ENCODE measurements at places on chromosomes 13 and 19. TPM values are rescaled to one million over a fixed set of nuclear protein-coding genes. Genes with fewer than 3 reads are reported as not detected.

The LGALS7B gene
- not detected for total RNA-seq

The IFNL1 gene
- total RNA-seq, result not detected

The NFIC gene
- 4.1 TPM for total RNA-seq

The ZNF177 gene
- 8.0 TPM for total RNA-seq

The TNFSF13B gene
- total RNA-seq, result 0.32 TPM

The LPAR6 gene
- total RNA-seq, result 23.8 TPM

The POP4 gene
- 63.9 TPM for total RNA-seq

- no peak for DNase-seq
Measured at GRCh38 chr19:49503582-49503962, 7.3 kb downstream of the RPS11 start.

DNA sequence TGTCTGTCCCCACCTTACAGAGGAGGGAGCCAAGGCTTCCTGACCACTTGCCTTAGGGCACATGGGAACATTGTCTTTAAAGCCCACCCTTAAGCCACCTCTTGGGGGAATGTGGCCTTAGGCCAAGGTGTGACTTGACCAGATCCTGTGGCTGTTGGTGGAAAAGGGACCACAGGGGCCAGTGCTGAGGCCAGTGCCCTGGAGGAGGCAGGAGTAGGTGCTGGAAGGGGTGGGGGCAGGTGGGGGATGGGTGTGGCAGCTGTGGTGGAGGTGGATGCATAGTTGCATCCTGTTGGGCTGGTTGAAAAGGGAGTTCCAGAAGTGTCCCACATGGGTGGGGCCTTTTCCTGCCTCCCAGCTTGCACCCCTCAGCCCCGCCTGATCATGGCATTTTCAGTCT, 44.8 kb downstream of the DNM2 start:
- DNase-seq, result no peak

DNA sequence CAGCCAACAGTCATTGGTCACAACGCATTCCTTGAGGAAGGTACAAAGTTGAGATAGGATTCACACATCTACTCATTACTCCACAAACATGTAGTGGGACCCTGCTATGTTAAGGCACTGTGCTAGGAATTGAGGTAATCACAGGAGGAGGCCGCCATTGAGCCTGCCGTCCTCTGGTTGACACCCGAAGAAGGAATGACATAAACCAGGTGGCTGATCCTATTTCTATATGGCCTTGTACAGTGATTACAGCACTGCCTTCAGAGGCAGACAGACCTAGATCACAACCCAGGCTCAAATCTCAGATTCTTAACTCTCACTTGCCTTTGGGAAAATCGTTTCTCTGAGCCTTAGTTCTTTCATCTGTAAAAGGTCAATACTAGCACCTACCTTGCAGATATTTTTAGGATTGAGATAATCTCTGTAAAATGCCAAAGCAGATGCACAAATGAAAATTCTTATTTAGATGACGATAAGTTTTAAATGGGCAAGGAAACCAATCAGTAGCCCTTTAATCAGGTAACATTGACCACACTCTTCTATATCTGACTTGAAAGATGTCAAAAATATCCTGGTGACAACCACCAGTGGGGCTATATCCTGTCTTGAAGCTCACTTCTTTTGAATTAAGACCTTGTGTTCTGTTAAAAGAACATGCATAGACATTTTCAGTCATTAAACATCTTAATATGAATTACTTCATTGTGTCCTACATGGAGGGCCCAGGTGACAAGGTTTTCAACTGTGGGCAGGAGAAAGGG, 251.6 kb downstream of the KCTD12 start:
- no peak for DNase-seq

DNA sequence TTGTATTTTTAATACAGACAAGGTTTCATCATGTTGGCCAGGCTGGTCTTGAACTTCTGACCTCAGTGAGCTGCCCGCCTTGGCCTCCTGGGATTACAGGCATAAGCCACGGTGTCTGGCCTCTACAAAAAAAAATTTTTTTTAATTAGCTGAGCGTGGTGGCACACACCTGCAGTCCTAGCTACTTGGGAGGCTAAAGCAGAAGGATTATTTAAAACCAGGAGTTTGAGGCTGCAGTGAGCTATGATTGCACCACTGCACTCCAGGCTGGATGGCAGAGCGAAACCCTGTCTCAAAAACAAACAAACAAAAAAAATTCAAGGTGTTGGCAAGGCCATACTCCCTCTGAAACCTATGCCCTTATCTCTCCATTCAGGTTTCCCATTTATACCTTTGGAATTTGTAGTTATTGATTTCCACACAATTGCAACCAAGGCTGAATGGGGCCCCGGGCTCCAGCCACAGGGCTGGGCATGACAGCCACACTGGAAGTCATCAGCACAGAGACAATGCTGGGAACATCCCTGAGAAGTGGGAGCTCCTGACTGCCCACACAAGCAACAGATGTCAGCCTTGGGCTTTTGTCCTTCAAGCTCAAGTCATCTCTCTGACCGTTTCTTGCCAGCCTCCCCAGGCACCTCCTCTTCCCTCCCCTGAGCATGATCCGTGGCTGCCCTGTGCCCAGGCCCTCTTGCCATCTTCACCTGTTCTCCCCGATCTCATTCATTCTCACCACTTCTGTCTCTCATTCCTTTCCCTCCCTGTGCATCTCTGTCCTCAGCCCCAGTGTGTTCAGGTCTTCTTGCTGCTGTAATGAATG, 27.2 kb upstream of the CALM3 start:
- DNase-seq, result no peak

- DNase-seq, result no peak
Measured at GRCh38 chr19:33673996-33674625, 52.4 kb downstream of the CHST8 start.

DNA sequence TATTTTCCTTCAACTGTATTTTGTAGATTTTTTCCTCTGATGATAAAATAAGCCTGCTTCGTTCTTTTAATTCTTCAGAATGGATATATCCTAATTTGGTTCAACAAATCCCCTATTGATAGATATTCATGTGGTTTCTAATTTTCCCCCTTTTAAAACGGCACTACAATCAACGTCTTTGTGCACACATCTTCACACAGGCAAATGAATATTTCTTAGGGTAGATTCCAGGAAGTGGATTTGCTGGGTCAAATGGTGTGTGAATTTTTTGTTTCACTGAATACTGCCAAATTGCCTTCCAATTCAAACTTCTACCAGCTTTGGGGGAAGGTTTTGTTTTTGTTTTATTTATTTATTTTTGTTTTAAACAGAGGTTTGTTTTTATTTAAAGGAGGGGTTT, 287.2 kb downstream of the FOXO1 start:
- DNase-seq, result no peak

DNA sequence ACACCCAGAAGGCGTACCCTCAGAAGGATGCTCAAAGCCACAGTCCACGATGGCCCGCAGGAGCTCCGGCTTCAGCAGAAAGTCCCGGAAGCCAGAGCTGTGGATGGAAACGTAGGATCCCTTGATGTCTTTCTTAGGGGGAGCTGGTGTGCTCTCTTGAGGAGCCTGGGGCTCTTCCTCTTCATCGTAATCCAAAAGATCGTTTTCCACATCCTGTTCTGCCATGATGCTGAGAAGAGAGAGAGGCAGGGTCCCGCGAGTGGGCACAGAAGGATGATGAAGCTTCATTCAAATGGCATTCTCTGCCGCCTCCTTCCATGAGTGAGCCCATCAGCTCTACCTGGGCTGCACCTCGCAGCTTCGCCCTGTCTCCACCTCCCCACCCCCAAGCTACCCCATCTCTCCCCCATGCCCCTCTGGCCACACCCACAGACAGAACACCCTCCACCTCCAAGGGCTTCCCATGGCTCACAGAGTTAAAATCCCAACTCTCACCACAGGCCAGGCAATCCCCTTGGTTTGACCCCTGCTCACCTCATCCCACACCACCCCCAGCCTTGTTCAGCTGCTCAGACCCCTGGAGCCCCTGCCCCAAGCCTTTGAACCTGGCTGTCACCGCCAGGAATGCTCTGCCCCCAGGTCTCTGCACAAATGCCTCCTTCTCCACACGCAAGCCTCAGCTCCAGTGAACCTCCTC, 6.0 kb downstream of the DDX39A start:
- no peak for DNase-seq

DNA sequence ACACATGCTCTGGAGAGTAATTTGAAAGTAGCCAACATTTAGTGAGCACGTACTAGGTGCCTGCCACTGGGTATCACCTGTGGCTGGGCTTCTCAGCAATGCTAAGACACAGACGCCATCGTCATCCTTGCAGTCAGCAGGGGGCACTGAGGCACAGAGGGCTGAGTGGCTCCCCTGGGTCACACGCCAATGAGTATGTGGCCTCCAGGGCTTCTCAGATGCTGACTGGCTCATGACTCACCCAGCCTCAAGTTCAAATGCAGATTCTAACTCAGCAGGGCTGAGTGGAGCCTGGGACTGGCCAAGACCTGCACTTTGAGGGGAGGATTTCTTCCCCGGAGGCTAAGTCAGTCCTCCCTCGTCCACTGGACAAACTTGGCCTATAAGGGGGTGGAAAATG, 115.1 kb upstream of the CACNA1A start:
- no peak for DNase-seq

DNA sequence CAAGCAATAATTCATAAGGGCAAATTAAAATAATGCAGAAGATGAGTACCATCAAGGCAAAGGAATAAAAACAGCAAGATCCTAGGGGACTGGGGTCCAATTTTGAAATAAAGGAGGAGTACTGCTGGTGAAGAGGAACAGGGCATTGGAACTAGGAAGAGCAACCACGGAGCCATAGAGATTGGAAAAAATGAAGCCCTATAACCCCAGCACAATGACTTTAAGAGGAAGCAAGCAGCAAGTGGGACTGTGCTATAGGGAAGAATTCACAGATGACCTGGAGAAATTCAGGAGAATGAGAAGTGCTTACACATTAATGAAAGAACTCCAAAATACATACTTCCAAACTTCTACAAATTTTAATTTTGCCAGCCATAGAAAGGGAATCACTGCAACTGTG, 44.9 kb upstream of the ITM2B start:
- no peak for DNase-seq

GRCh38 chr19:51511353-51511752, 9.8 kb upstream of the SIGLEC12 start:
- DNase-seq, result no peak

- no peak for DNase-seq
Measured at GRCh38 chr13:32107474-32107873, 75.9 kb downstream of the FRY start.

DNA sequence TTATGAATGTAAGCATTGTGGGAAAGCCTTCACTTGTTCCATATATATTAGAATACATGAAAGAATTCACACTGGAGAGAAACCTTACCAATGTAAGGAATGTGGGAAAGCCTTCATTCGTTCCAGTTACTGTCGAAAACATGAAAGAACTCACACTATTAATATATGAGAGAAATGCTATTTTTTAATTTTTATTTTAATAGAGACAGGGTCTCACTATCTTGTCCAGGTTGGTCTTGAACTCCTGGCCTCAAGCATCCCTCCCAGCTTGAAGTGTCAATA, 7.0 kb upstream of the ZNF440 start:
- DNase-seq, result no peak

DNA sequence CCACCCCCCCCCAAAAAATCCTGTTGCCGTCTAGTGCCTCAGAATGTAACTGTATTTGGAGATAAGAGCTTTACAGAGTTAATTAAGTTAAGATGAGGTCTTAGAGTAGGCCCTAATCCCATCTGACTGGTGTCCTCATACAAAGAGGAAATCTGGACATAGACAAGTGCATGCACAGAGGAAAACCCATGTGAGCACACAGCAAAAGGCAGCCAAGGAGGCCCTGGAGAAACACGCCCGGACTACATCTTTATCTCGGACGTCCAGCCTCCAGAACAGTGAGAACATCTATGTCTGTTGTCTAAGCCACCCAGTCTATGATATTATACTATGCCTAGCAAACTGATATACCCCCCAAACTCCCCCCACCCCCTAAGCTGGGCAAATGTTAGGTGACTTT, 193.8 kb downstream of the KATNAL1 start:
- DNase-seq, result no peak

DNA sequence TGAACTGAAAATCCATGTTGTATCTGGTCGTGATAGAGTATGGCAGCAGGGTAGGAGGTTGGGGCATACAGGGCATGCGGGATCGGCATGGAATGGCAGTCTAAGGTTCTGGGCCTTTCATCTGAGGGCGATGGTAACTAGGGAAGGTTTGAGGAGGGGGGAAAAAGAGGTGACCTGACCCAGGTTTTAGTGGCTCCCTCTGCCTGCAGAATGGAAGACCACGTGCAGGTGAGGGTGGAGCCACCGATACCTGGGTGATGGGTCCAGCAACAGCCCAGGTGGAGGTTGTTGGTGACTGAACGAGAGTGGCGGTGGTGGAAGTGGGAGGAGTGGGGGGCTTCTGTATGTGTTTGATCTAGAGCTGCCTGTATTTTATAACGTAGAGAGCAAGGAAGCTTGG, 3.8 kb downstream of the ZNF749 start:
- no peak for DNase-seq

DNA sequence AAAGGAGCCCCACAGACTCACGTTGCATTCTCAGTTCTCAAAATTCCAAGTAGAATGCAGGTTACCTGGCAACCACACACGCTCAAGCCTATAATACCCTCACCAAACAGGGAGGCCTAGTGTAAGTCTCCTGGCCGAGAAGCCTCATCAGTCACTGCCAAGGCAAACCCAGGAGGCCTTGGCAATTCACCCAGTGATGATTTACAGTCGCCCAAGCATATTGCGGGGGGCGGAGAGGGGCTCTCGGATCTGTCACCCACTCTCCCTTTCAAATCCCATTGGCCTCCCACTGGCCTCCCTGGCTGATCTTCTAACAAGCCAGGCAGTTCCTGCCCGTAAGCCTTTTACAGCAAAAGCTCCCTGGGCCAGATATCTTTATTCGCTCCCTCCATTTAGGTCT, 1.1 kb downstream of the AKAP8L start:
- DNase-seq, result no peak

DNA sequence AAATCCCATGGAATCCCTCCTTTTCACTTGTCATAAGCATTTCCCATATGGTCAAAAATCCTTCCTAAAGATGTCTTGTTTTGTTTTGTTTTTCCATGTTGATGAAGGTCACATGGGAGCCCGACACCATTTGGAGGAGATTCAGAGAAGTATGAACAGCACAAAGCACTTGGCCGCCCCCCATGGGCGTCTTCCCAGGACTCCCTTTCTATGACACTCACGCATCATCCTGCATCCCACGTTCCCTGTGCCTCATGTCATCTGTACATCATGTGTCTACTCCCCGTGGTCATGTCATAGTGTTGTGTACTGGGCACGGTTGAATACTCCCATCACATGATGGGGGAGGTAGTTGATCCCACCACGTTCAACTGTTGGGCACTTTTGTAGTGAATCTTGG, 2.0 kb downstream of the ZSCAN1 start:
- no peak for DNase-seq

All from neural crest cell (in vitro differentiated cells).